ENCODE measurements at places on chromosomes 2 and 18. TPM values are rescaled to one million over a fixed set of nuclear protein-coding genes. Genes with fewer than 3 reads are reported as not detected.

GRCh38 chr2:56912490-56912889 lies 728.7 kb downstream of the CCDC85A start:
- H3K4me1 ChIP-seq = no peaks in the 10 kb centered on the region
- no peak for DNase-seq
- H3K4me3 ChIP-seq = no peak overlapping the region
- no peaks in the 10 kb centered on the region for H3K27me3 ChIP-seq
- no peak overlapping the region for H3K27ac ChIP-seq

DNA sequence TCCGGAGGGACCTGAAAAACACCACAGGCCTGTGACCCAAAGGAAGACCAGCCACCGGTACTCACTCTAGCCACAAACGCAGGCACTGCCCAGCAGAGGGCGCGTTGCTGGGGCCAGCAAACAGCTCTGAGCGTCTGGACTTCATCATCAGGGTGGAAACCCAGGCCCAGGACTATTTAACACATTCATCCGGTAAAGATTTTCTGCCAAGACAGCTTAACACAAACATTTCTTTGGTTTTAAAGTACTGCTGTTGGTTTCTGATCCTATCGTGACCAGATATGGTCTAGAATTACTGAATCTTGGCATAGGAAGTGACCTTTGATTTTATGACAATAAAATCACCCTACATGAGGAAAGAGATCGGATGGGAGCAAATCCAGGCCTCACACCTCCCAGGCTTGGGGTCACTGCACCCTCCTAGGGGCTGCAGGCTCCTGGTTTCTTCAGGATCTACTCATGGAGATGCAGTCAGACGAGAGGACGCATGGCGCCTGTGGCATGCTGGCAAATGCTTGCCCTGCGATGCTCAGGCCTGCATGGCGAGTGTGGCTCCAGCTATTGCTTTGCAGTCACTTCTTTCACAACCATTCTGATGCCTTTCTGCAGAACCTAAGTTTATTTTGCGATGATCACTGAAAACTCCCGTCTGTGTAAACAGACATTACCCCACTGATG lies 130.4 kb downstream of the COL4A4 start:
- peaks cover 18% of the 10 kb centered on the region for H3K4me1 ChIP-seq
- no peaks in the 10 kb centered on the region for H3K27me3 ChIP-seq
- no peak overlapping the region for H3K4me3 ChIP-seq

DNA sequence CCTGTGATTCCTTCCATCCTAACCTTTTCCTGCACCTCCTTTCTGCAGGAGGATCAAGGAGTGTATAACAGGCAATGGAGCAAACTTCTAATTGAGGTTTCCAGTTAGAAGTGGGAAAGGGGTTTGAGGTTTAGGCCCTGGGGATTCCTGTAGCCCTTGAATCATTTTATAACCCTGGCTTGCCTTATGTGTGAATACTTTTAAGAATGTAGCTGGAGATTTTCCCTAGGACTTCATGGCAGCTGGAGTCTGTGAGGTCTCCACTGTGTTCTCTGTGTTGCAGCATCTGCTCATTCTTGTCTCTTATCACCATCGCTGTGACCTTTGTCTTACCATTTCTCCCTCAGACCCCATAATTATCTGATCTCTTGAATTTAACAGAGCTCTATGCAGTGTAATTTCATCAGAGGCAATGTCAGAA lies 370.2 kb upstream of the SLC14A2 start:
- H3K4me3 ChIP-seq = no peak overlapping the region
- no peaks in the 10 kb centered on the region for H3K36me3 ChIP-seq
- DNase-seq = no peak
- no peaks in the 10 kb centered on the region for H3K27me3 ChIP-seq

The C2orf72 gene
- 28.4 TPM for total RNA-seq

DNA sequence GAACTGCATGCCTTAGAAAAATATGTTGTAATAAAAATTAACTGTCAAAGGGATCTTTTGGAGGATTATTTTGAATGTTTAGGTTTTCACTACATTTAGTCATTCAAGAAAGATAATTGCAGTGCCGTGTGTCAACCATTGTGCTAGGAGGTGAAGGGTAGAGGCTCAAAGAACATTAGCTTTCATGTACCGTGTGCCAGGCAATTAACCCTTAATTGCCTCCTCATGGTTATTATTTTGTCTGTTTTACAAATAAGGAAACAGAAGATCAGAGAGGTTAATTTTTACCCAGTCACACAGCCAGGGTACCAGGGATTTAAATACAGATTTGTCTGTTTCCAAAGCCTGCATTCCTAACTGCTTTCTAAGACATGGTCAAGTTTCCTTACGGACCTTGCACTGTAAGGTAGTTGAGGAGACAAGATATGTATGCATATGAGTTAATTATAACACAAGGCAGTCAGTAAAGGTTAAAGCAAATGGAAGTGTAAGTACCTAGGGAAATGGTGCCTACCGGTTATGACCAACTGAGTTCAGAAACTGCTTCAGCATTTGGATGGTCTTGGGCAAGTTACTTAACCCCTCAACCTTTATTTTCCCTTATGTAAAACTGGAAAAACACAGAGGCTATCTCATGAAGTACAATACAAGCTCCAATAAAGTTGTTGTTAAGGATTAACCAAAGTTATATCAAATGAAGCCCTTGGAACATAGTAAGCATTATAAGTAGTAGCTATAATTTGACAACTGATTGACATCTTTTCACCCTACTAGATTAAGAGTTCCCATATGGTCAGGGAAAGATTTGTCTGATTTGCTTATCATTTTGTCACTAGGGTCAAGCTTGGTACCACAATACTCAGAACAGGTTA lies 434.9 kb downstream of the MBD2 start:
- no peak for DNase-seq
- H3K27me3 ChIP-seq = no peaks in the 10 kb centered on the region
- no peaks in the 10 kb centered on the region for H3K4me1 ChIP-seq

The ITPRID2 gene
- 222 TPM for total RNA-seq

DNA sequence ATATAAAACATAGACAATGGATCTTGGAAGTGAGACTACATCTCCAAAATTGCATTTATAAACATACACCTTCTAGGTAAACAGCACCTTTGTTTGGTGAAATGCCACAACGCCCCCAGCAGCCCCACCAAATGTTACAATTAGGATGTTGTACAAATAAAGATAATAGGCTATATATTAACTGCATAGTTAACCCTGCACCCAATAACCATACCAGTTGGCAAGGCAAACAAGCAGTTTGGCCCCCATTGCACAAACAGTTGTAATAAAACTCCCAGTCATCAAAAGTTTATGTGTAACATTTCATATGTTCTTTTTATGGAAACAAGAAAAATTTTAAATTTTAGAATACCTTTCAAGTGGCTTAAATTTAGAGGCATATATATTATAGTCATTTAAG lies 67.3 kb downstream of the PRPF40A start:
- peaks cover 7% of the 10 kb centered on the region for H3K36me3 ChIP-seq
- H3K4me1 ChIP-seq = peaks cover 11% of the 10 kb centered on the region
- no peak overlapping the region for H3K4me3 ChIP-seq
- no peak for DNase-seq

GRCh38 chr2:212327171-212327809 lies 211.3 kb downstream of the ERBB4 start:
- H3K27ac ChIP-seq = no peak overlapping the region
- no peaks in the 10 kb centered on the region for H3K36me3 ChIP-seq
- H3K4me1 ChIP-seq = peaks cover 14% of the 10 kb centered on the region
- H3K4me3 ChIP-seq = no peak overlapping the region
- no peak for DNase-seq
- no peaks in the 10 kb centered on the region for H3K27me3 ChIP-seq

- DNase-seq = no peak
- H3K4me3 ChIP-seq = no peak overlapping the region
Observed at GRCh38 chr2:202758604-202759003, 113.0 kb downstream of the ICA1L start.

DNA sequence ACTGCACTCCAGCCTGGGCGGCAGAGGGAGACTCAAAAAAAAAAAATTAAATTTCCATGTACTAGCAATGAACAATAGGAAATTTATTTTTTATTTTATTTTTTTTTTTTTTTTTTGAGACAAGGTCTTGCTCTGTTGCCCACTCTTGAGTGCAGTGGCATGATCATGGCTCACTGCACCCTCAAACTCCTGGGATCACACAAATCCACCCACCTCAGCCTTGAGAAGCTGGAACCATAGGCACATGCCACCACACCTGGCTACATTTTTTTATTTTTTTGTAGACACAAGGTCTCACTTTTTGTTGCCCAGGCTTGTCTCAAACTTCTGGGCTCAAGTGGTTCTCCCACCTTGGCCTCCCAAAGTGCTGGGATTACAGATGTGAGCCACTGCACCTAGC lies 16.9 kb downstream of the CNOT9 start:
- H3K4me3 ChIP-seq = no peak overlapping the region
- no peak for DNase-seq

- H3K4me1 ChIP-seq = no peaks in the 10 kb centered on the region
- H3K4me3 ChIP-seq = no peak overlapping the region
- H3K27ac ChIP-seq = no peak overlapping the region
- DNase-seq = no peak
Observed at GRCh38 chr2:88318956-88319330, 133.6 kb downstream of the FOXI3 start.

The B4GALT6 gene
- total RNA-seq = 3.0 TPM

DNA sequence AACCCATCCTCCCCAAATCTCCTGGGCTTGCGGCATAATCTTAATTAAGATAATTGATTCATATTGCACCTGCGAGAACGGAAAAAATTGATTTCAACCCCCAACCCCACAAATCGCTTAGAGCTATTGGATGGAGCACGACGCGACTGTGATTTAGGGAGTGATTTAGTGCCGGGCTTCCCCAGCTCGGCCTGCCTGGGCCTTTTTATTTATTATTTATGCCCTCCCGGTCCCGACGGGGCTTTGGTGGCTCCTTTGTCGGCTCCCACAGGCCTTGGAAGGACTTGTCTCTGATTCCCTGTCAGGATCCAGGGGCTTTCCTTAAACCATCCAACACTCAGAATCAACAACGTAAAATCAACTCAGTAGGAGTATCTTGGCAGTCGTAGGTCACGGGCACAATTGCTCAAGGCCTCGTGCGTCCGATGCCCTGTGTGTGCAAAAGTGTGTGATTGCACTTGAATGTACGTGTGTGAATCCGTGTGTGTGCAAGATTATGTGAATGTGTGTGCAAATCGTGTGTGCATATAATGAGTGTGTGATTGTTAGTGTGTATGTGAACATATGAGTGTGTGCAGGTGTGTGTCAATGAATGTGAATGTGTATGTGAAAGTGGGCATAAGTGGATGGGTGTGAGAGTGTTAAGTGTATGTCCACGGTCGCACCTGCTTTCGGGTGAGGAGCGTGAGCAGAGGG lies 4.3 kb upstream of the NEUROD1 start:
- no peak for DNase-seq
- no peak overlapping the region for H3K4me3 ChIP-seq
- no peaks in the 10 kb centered on the region for H3K36me3 ChIP-seq
- H3K27ac ChIP-seq = no peak overlapping the region
- peaks cover 90% of the 10 kb centered on the region for H3K27me3 ChIP-seq

The GALR1 gene
- total RNA-seq = 0.14 TPM

- H3K4me1 ChIP-seq = no peaks in the 10 kb centered on the region
- DNase-seq = no peak
- H3K36me3 ChIP-seq = no peaks in the 10 kb centered on the region
- no peaks in the 10 kb centered on the region for H3K27me3 ChIP-seq
Observed at GRCh38 chr2:19607400-19607799, 249.0 kb upstream of the OSR1 start.

DNA sequence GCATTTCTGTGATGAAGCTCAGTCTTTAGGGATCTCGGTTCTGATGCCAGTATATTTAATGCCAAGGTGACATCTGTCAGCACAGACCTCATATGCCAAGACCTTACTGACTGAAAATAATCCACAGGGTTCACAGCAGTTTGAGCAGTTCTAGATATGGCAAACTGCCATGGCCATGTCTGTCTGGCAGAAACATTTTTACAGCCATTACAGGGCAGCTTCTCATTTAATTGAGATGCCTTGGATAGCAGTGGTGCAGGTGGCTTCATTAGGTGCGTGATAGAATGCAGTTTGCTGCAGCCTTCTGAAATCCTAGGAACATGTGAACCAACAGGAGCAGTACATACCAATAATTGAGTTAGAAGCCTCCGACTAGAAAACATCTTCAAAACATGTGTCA lies 510.6 kb downstream of the XIRP2 start:
- DNase-seq = no peak
- no peaks in the 10 kb centered on the region for H3K4me1 ChIP-seq
- no peak overlapping the region for H3K27ac ChIP-seq
- no peaks in the 10 kb centered on the region for H3K27me3 ChIP-seq
- no peak overlapping the region for H3K4me3 ChIP-seq
- H3K36me3 ChIP-seq = no peaks in the 10 kb centered on the region

The GREB1 gene
- total RNA-seq = 0.20 TPM

The NTSR2 gene
- total RNA-seq = not detected

DNA sequence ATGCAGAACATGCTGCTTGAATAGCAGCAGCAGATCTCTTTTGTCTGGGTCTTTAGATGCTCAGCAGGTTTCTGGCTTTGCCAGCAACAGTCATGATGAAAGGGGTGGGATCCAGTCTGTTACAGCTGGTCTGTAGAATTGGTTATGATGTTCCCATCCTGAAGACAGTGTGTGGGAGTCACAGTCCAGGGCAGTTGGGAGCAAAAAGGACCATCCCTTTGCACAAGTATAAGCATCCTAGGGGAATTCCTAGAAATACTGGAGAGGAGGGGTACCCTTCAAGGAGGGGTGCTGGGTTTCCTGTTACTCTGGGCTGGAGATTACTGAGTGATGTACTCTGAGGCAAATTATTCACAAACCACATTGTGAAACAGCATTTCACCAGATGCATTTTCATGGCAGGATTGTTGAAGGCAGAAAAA lies 119.9 kb upstream of the RND3 start:
- DNase-seq = no peak
- H3K27ac ChIP-seq = no peak overlapping the region
- no peaks in the 10 kb centered on the region for H3K27me3 ChIP-seq
- no peak overlapping the region for H3K4me3 ChIP-seq
- H3K4me1 ChIP-seq = no peaks in the 10 kb centered on the region

The LIPG gene
- total RNA-seq = 11.5 TPM

The IL1RL2 gene
- 1.9 TPM for total RNA-seq

DNA sequence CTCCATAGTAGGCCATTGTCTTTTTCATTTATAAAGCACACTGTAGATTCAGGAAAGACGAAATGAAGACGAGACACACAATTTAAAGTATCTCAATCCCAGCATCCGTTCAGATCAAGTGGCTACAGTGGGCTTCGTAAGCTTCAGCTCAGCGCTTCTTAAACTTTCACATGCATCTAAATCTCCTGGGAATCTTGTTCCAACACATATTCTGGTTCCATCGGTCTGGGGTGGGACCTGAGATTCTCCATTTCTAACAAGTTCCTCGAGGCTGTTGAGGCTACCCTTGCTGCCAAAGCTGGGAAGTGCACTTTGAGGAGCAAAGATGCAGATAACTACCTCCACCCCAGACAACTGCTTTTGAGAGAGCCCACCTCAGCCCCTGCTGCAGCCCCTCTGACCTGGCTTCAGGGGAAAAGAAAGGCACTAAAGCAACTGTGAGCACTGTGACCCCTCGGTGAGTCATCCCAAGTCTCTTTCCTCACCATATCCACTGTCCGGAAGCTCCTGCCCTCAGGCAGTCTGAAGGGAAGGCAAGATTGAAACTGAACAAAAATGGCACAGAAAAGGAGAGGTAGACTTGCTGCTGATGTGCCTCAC lies 201.1 kb upstream of the FBXO11 start:
- no peaks in the 10 kb centered on the region for H3K27me3 ChIP-seq
- H3K4me3 ChIP-seq = no peak overlapping the region
- H3K4me1 ChIP-seq = peaks cover 24% of the 10 kb centered on the region
- no peaks in the 10 kb centered on the region for H3K36me3 ChIP-seq
- peak overlapping the region; percentile 31 for H3K27ac ChIP-seq

Measured in transverse colon (tissue), 4 donors.